NCI-H1930 (cell line): ENCODE measurements at places on chromosomes 2 and 18.

- no peak for DNase-seq
Observed at GRCh38 chr2:23483791-23484190, 98.8 kb downstream of the KLHL29 start.

- no peak for DNase-seq
Observed at GRCh38 chr2:85429213-85429923, 10.9 kb downstream of the SH2D6 start.

GRCh38 chr2:151289972-151290866 is 751 bp upstream of the NMI start:
- no peak for DNase-seq

DNA sequence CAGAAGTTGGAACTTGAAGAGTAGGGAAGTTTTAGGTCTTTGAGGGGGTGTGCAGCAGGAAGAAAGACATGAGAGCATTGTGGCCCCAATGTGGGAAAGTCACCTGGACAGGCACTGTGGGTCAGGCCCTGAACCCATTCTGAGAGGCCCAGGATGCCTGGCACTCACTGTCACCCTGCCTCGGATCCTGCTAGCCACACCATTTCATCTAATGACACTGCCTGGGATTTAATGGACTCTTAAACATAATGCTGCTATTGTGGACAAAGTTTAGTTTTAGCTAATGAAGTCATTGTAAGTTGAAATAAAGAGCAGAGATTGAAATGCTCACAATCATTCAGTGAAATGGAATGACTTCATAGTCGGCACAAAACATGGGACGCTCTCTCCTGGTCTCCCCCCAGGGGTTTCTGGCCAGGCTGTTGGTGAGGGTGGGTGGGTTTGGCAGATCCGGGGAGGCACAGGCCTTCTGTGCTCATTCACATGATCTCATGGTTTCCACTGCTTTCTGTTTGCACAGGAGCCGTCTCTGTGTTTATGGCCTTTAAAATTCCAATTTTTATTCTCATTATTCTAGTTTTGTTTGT is 141.8 kb upstream of the KLHL29 start:
- DNase-seq = no peak

GRCh38 chr18:62566199-62566598 is 43.4 kb downstream of the ZCCHC2 start:
- no peak for DNase-seq

DNA sequence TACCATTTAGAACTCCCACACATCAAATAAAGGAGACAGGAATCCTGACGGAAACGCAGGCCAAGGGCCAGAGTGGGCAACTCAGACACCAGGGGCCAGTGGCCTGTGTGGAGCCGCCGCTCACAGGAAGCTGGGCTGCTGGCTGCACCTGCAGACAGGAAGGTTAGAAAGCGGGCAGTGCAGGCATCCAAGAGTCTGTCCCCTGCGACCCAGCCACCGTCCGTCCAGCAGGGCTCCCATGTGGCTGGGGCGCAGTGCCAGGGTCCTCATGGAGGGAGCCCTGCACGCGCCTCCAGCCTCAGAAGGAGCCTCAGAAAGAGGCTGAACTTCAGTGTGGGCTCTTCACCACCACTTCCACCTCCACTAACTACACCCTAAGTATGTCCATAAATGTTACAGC is 2.5 kb upstream of the ANO7 start:
- DNase-seq = no peak

GRCh38 chr2:161839926-161840325 is 215.7 kb downstream of the SLC4A10 start:
- DNase-seq = peak; percentile 18

DNA sequence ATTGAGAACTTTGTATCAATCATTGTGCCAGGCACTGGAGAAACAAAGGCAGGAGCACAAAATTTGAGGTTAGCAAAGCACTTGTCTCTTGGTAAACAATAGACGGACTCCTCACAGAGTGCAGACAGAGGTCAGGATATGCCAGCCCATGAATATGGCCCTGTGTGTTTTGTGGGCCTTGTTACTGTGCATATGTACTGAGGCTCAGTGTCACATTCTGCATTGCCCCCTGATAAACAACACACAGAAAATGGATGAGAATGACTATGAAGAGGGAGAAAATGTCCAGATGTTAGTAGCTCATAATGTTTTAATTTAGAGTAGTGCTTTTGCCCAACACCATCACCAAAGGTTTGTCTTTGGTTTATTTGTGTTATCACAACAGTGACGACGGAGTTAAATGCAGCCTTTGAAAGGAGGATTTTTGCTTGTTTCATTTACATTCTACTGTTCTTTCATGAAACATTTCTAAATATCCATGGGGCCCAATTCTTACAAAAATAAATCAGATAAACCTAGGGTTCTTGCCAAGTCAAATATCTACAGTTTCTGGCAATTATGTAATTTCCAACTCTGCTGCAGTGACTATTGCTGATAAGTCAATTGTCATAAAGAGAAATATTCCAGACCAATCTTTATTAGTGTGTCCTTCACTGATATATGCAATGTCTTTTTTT is 14.6 kb upstream of the NT5C1B start:
- no peak for DNase-seq
